ENCODE measurements at places on chromosomes 5 and 9. TPM values are rescaled to one million over a fixed set of nuclear protein-coding genes. Genes with fewer than 3 reads are reported as not detected.

The CTNNA1 gene
- 498 TPM for total RNA-seq

The MAMDC2 gene
- 4.0 TPM for total RNA-seq

The FOXD4L6 gene
- 0.14 TPM for total RNA-seq

The FGF10 gene
- 1.5 TPM for total RNA-seq

The BTNL9 gene
- 0.39 TPM for total RNA-seq

The TIMD4 gene
- total RNA-seq, result not detected

The SH3GL2 gene
- total RNA-seq, result 7.6 TPM

The FOXD4L5 gene
- total RNA-seq, result not detected

The MUSK gene
- total RNA-seq, result not detected

The PCDHA1 gene
- not detected for total RNA-seq

The CCDC192 gene
- 2.0 TPM for total RNA-seq

The CHSY3 gene
- total RNA-seq, result 0.86 TPM

The C5orf63 gene
- total RNA-seq, result 8.9 TPM

The ADAMTSL2 gene
- 0.57 TPM for total RNA-seq

DNA sequence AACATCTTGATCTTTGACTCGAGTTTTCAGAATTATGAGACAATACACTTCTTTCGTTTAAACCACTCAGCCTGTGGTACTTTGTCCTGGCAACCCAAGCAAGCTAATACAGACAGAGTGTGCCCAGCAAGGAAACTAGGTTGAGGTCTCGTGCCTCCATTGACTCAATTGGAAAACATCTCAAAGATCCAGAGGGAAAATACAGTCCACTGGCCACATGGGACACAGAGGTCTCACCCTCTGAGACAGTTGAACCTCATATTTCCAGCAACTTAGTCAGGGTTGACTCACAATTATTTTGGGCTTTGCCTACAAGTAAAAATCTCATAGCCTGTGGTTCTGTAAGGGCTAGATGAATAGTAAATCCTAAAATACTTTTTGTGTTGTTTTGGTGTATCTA is 631.5 kb downstream of the MTRR start:
- no peak for DNase-seq

- DNase-seq, result no peak
Measured at GRCh38 chr5:10365782-10366181, 12.3 kb downstream of the MARCHF6 start.

- DNase-seq, result no peak
Measured at GRCh38 chr9:72497447-72498046, 23.9 kb upstream of the TMC1 start.

- no peak for DNase-seq
Measured at GRCh38 chr9:128683340-128684064, 5.5 kb upstream of the SET start.

DNA sequence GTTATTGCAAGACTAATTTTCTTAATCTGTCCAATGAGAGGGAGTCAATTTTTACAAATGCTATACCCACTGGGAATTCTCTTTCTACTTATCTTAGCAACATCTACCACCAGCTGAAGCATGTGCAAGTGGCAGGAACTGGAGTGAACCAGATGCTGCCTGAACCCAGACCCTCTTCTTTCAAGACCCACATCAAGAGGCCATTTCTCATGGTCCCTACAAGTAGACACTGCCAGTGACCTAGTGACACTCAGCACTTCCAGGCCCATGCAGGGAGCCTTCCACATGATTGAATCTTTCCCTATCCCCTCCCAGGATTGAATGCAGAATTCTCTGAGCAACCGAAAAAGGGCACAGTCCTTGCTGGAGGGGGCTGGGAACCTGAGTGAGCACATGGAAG is 148.2 kb upstream of the ADAMTS16 start:
- DNase-seq, result no peak

DNA sequence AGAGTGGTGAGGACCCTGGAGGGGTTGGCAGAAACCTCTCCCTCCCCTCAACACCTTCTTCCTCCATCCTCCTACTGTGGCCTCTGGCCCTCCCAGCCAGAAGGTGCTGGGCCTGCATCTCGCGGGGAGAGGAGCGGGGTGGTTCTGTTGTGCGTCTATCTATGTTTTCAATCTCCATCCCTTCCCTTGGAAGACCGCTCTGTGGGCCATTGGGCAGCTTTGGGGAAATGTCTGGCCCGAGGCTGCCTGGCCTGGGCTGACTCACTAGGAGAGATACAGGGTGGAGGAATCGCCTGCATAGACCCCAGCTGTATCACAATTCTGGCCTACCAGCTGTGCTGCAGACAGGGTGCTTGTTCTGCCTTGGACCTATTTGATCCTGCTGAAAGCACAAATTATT is 48.4 kb upstream of the DAB2IP start:
- DNase-seq, result no peak

GRCh38 chr5:16578474-16578883 is 38.3 kb downstream of the RETREG1 start:
- DNase-seq, result no peak

DNA sequence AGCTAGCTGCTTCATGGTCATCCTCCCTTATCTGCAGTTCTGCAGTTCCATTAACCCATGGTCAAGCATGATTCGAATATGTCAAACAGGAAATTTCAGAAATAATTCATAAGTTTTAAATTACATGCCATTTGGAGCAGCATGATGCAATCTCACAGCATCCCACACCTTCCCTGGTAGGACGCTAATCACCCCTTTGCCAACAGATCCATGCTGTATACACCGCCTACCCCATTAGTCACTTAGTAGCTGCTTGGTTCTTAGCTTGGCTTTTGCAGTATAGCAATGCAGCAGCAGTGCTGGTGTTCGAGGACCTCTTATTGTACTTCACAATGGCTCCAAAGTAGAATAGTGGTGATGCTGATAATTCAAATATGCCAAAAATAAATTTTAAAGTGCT is 739.7 kb upstream of the CDH9 start:
- DNase-seq, result no peak

- no peak for DNase-seq
Measured at GRCh38 chr5:59800347-59800893, 93.1 kb downstream of the PDE4D start.

DNA sequence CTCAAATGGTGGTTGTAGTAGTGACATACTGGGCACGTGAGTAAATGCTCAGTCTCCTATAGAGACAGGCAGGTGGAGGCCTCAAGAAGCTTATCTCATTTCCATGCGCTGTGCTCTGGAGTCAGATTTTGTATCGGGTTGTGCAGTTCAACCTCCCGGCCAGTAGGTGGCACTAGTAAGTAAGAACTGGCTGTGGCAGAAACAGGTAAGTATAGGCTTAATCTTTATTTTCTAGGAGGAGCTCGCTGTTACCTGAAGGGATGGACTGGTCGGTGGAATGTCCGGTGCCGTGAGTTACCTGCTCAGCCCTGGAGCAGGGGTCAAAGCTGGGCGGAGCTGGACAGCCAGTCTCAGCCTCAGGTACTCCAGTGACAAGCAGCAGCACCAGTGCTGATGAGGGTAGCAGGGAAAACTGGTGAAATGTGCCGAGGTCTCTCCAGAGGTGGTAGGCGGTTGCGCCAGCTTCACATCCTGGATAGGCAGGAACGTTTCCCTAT is 880.1 kb upstream of the SEMA6A start:
- DNase-seq, result no peak

DNA sequence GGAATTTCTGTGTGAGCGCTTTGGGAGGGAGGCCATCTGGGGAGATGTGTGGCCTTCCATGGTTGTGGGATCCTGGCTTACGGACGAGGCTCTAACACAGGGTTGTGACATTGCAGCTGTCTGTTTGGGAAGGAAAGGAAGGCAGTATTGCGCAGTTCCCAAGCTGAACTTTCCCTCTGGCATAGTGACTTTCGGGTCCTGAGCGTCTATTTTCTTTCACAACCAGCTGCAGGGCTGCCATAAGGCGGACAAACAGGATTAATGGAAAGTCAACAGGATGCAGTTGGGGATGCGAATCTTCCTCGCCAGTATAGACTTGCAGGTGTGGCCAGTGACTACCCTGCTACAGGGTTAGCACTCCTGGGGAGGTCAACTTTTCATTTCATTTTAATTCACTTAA is 25.9 kb downstream of the CCT5 start:
- no peak for DNase-seq

- peak; percentile 70 for DNase-seq
Measured at GRCh38 chr5:132655821-132656773, 1.9 kb upstream of the IL13 start.

DNA sequence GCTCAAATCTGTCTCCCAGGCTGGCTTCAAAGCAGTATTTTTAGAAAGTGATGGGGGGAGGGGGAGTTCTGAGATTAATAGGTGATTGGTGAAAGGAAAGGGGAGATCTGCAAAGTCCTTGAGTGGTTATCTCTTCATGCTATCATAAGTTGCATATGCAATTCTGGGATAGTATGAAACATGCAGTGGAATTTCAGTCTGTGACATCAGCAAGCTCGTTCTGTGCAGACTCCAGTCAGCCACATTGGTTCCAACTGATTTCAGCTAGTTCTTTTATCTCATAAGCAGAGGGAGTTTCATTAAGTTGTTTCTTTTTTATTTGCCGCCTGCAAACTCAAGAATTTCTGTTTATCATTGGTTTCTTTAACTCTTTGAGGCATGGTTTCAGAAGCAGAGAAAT is 180.5 kb upstream of the SH3GL2 start:
- no peak for DNase-seq

DNA sequence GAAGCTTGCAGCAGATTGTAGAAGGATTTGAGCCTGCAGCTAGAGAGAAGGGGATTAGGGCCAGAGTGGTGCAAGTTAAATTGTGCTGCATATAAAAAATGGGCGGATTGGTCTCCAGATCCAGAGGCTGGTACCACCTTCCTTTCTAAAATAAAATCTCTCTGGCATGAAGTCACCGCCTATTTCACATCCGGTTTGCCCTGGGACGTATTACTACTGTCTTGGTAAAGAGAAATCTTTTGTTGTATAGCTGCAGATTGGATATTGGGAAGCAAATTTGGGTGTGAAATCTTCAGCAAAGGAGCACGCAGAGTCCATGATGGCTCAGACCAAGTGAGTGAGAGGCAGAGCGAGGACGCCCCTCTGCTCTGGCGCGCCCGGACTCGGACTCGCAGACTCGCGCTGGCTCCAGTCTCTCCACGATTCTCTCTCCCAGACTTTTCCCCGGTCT is at the start of gene GABRA1:
Gene GABRA1 (plus strand): TSS at position 180 of the 451 bp plus-strand sequence. CDS start 2,691 bp downstream, outside the sequence.
- DNase-seq, result no peak

GRCh38 chr5:45578270-45578669 is 117.9 kb downstream of the HCN1 start:
- no peak for DNase-seq

- no peak for DNase-seq
Measured at GRCh38 chr5:175261037-175261436, 182.9 kb downstream of the DRD1 start.

- DNase-seq, result no peak
Measured at GRCh38 chr9:135400496-135400895, 79.1 kb upstream of the PPP1R26 start.

- DNase-seq, result peak; percentile 76
Measured at GRCh38 chr5:170681013-170681433, 102.5 kb upstream of the GABRP start.

- no peak for DNase-seq
Measured at GRCh38 chr5:26388976-26389375, 649.4 kb downstream of the CDH9 start.

DNA sequence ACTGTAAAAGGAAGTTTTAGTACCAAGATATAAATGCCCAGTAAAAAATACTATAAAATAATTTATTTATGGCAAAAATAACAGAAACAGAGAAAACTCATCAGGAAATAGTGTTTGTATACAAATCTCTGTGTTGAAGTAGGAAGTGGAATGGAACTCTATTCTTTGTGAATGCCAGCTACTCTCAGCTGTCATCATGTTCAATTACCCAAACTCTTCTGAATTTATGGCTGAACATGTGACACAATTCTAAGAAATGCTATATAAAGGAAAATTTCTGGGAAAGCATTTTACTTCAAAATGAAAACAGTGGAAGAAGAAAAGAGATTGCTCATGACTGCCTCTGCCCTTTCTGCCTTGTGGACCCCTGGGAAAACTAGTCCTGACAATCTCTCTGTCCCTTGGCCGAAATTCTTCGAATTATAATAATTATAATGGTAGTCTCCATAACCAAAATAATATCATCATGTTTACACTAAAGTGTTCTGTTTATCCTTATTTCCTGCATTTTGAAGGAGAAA is 522.3 kb upstream of the ST8SIA4 start:
- DNase-seq, result no peak

DNA sequence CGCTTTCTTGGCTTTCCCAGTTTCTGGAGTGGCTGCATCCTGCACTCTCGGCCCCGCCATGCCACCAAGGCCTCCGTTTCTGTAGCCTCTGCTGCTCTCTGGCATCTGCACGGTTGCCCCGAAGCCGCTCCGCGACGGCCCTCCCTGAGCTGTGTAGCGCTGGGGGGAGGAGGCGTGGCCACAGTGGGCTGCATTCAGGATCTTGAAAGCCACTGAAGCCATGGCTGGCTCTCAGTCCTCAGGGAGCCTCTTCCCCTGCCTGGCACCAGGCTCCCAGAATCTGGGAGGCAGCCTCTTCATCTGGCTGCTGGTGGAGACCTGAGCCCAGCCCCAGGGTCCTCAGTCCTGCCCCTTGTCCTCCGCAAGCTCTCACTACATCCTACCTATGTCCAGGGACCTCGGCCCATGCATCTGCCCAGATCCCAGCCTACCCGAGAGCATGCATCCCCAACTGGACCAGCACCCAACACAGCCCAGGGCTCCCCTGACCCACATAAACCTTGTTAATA is 25.1 kb downstream of the PAEP start:
- no peak for DNase-seq

- DNase-seq, result no peak
Measured at GRCh38 chr9:20987521-20987920, 43.9 kb downstream of the HACD4 start.

- DNase-seq, result no peak
Measured at GRCh38 chr5:158209219-158209908, 350.4 kb upstream of the CLINT1 start.

DNA sequence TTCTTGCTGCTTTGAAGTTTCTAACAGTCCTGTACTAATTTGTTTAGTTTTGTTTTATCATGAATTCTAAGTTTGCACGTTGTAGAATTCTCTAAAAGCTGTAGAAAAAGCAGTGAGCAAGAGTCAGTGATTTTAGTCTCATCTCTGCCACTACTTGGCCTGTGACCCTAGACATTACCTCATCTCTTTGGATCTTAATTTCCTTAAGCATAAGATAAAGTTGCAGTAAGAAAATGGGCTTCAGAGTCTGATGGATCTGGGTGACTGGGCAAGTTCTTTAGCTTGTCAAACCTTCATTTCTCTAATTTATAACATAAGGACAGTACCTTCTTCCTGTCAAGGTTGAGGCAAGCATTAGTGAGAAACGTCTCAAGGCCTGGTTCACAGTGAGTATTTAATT is 247.9 kb downstream of the DMRT2 start:
- no peak for DNase-seq

- peak; percentile 58 for DNase-seq
Measured at GRCh38 chr9:93650448-93650847, 74.1 kb downstream of the PHF2 start.
